ENCODE measurements at places on chromosomes 7 and 10.

GRCh38 chr7:91347290-91347689 is 83.1 kb downstream of the FZD1 start:
- DNase-seq, result no peak

GRCh38 chr7:37786741-37787569 is 61.4 kb upstream of the NME8 start:
- no peak for DNase-seq

DNA sequence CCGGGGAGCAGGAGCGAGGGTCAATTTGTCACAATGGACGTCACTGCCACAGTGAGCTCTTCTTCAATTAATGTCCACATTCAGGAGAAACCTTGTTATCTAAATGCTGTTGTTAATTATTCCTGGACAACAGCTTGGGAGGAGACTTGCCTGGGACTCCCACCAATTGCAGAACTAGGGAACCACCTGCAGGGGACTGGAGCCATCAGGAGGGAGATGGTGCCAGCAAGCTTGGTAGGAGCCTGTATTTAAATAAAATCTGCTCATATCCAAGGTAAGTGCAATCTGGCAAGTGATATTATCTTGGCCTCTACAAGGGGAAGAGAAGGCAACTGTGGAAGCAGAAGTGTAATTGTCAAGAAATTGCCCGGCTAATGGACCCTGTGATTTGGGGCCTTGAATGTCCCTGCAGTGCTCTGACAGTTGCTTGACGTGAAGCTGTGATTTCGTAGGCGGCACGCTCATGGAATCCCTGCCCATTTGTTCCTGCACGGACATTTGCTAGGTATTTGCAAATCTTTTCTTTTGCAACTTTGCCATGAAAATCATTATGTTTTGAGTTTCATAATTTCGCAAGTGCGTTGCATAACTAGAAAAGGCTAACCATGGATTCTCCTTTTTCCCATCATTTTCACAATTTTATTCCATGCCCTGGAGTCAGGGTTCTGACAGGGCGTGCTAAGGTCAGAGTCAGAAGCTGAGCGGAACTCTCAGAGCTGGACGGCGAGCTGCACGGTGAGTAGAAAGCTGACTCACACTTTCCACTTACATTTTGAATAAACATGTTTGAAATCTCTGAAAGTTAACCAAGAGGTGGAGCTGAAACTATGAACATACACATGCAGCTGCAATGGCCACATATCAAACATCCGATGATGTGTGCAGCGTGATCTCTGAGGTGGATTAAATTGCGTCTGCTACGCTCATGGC is 84.9 kb upstream of the TCERG1L start:
- DNase-seq, result no peak

GRCh38 chr7:115208710-115209560 is 287.0 kb downstream of the MDFIC start:
- DNase-seq, result no peak

DNA sequence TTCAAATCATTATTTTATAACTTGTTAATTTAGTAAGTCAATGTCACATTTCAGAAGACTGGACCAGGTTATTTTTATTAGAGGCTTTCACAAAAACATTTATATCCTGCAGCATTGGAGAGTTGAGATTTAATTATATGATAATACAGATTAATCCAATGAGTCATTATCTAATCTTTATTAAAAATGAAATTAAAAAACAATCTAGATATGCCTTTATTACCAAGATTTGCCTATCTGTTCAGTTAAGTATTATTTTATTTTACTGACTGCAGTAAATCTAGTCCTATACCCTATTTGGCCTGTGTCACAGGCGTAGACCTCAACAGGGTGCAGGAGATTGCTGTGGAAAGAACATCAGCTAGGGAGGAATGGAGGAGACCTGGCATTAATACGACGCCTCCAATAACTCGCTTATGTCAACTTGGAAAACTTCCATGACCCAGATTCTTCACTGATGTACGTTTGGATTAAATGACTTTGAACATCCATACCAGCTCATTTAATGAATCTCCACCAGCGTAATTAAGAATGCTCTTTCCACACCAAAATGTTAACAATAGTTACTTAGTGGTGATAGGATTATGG is 18.2 kb downstream of the PAXIP1 start:
- no peak for DNase-seq

- no peak for DNase-seq
Measured at GRCh38 chr7:55086413-55087201, 67.8 kb downstream of the EGFR start.

GRCh38 chr7:51545131-51545530 is 228.5 kb upstream of the COBL start:
- DNase-seq, result no peak

DNA sequence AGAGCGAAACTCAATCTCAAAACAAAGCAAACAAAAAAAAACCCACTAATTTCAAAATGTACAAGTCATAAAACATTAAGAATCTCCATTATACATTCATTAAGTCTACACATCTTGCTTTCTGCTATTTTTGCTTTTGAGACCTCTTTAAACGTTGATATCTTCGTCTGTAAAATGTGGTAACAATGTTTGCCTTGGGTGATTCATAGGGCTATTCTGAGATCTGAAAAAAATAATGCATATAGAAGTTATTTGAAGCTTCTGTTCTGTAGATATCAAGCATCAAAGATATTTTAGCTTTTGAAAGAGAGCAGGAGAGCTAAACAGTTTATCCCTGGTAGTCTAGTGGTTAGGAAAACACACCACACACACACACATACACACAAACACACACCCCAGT is 158.1 kb upstream of the PLXDC2 start:
- no peak for DNase-seq

DNA sequence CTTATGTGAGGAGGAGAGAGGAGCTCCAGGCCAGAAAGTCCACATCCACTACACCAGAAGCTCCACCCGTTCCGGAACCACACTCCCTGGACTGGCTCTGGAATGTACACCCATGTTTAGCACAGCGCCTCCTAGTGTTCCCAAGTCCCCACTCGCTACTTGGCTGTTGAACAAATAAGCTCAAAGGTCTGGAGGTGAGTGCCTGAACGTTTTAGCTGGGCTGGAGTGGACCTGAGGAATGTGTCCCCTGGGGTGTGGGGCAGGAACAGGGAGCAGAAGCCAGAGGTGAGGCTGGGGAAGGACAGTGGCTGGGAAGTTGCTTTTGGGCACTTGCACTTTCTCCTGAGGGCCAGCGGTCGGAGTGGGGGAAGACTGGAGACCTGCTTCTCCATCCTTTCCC is 164.1 kb upstream of the CDCA7L start:
- DNase-seq, result peak; percentile 6

DNA sequence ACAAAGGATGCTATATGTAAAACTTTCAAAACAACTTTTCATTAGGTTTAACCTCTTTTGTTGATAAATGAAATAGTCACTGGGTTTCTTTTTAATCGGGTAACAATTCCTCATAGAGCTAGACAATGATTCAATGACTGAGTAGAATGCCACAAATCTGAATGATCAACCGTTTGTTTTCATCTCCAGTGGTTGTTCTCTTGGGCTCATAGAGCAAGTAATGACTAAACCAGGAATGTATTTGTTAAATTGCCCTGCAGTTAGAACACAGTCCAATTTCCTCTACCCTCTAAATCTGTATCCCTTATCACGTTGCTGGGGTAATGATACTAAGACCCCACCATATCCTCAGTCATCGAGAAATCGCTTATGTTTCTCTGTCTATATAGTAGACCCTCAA is 40.0 kb downstream of the CNNM1 start:
- no peak for DNase-seq

GRCh38 chr10:71359364-71360046 is 37.2 kb upstream of the CDH23 start:
- no peak for DNase-seq

- DNase-seq, result no peak
Measured at GRCh38 chr10:48364659-48365405, 58.4 kb downstream of the MAPK8 start.

- no peak for DNase-seq
Measured at GRCh38 chr10:112115781-112116385, 67.7 kb downstream of the GPAM start.

DNA sequence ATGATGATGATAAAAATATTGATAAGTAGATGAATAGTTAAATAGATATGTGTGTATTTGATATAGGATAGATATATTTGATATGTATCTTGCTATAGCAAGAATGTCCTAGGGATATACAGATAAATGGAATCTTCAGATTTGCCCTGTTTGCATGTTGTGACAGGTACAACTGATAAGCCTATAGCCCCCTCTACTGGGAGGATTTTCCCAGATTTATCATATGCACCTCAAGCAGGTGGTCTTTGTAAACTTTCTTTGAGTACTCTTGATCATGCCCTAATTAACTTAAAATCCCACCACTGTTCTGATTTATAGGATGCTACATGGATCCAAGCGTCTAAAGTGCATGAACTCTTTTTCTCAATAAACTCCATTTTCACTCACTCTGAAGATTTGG is 1050.7 kb downstream of the SORCS3 start:
- DNase-seq, result no peak

DNA sequence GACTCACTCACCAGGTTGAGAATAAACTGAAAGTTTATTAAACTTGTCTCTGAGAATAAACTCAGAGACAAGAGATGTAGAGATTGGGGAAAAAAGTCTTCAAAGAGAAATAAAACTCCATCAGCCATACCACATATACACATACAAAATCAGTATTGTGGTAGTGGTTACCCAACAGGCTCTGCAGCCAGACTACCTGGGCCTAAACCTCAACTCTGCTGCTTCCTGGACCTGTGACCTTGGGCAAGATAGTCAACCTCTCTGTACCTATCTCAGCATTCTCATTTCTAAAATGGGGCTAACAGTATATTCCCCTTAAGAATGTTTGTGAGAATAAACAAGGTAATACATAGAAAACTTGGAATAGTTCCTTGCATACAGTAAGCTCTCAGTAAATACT is 15.3 kb downstream of the TPK1 start:
- DNase-seq, result no peak

DNA sequence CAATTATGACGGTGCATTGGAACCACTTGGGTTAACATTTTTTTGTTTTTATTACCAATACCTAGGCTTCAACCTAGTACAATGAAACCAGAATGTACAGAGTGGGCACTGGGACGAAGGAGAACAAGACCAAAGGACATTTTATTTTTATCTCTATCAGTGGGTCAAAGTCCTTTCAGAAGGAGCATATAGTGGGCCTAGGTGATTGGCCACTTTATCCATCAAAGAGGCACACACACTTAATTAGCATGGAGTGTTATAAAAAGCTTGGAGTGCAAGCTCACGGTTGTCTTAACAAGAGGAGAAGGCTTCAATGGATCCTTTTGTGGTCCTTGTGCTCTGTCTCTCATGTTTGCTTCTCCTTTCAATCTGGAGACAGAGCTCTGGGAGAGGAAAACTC is at the start of gene CYP2C19:
Gene CYP2C19 (plus strand): TSS at position 289 of the 400 bp plus-strand sequence. CDS start 25 bp downstream, at position 314.
- no peak for DNase-seq

DNA sequence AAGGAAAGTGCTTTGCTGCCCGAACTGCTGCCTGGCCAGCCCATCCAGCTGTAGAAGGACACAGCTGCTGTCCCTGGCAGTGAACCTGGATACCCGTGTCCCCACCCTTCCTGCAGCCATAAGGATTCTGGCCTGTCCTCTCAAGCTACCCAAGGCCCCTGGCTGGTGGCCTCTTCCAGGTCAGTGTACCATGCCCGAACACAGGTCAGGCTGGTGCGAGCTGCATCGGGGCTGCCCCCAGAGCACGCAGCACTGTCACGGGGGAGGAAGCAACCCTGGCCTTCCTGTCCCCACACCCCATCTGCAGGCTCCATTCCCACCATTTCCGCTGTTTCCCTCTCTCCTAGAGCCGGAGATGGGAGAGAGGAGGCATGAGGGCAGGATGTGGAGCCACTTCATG is 30.5 kb upstream of the PWWP2B start:
- no peak for DNase-seq

- DNase-seq, result no peak
Measured at GRCh38 chr10:13414855-13415254, 66.8 kb upstream of the SEPHS1 start.

DNA sequence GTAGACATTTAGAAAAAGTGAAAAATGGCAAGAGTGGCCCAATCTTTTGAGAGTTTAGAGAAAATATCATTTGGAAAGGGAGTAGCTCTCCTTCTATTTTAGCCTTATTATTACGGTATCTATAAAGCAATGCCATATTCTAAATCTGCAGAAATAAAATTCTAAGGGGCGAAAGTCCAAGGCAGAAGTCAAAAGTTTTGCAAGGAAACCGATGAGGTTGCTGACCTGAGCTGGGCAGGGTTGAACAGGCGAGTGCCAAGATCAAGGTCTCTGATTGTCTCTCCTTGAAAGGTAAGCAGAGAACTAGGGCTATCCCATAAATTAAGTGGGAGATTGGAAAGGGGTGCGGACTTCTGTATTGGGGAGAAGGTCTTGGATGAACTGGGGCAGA is 11.7 kb downstream of the TRIM56 start:
- DNase-seq, result no peak

DNA sequence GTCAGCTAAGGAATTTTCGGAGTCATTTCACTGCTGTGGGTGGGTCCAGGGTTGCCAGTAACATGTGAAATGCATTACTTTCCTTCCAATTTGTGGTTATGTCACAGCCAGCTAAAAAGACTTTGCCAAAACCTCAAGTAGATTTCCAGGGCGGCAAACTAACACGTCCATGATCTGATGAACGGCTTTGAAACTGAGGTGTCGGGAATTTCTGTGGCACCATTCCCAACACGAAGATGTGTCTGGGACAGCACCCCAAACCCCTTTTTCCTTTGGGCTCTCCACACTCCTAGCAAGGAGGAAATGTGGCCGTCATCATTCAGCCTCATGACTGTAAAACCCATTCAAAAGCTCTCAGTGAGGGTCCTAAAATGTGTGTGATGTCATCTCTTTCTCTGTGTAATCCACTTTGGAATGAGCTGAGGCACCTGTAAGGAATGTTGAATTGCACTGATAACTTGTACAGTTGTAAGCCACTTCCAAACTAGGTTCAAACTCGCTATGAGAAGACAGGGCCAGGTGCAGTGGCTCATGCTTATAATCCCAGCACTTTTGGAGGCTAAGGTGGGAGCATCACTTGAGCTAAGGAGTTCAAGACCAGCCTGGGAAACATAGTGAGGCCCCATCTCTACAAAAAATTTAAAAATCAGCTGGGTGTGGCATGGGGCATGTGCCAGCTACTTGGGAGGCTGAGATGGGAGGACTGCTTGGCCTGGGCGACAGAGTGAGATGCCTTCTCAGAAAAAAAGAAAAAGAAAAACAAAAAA is 146.1 kb upstream of the FRMD4A start:
- no peak for DNase-seq

DNA sequence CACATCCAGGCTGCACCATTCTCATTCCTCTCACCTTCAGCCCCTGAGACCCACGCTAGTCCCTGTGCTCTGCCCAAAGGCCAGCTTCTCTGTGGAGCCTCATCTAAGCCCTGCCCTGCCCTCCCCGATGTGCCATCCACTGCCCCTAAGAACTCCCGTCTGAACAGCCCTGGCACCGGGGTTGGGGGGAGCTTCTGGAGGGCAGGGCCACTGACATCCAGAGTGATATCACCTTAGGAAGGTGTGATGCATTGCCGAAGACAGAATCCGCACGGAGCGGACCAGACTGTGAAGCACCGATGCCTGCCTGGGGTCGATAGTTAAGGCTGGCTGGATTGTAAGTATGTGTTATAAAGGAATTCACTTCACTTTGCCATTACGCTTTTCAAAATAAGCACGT is 511.0 kb downstream of the PTPRN2 start:
- no peak for DNase-seq

GRCh38 chr7:46490406-46490805 is 569.3 kb upstream of the IGFBP3 start:
- DNase-seq, result no peak

Measured in stimulated activated CD4-positive, alpha-beta T cell treated with anti-CD3 and anti-CD28 coated beads, Interleukin-1b, Interleukin-23, amount 100 ng/mL, for 24 hours (primary cell).